ENCODE measurements at places on chromosomes 2 and 18.
A peak's percentile ranks its signal among the peaks of the same experiment; 100 is the strongest.

DNA sequence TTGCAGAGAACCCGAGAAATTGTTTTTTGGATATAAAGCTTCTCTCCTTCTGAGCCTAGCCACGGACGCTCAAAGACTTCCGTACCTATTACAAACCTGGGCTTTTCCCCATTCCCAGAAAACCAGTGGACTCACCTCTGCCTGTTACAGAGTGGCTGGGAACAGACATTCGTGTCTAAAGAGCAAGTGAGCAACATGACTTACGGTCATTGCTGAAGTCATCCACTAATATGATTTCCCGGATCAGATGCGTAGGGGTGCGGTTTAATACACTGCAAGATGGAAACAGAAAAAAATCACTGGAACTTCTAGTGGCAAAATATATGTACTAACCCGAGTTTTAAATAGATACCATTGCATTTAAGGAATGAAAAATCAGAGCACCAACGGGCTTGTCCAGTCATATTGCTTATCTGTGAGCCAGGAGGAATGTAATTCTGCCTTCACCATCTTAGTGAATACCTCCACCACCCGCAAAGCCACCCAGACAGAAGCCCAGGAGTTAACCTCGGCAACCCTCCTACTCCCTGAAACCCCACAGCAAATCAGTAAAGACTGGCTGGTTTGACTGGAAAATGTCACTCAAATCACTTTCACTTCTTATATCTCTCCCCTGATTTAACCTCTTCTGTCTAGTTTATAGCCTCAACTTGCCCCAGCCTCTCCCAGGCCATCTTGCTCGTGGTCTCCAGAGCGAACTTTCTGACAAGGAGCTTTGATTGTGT is 151.1 kb upstream of the CAPN13 start:
- no peak for DNase-seq

DNA sequence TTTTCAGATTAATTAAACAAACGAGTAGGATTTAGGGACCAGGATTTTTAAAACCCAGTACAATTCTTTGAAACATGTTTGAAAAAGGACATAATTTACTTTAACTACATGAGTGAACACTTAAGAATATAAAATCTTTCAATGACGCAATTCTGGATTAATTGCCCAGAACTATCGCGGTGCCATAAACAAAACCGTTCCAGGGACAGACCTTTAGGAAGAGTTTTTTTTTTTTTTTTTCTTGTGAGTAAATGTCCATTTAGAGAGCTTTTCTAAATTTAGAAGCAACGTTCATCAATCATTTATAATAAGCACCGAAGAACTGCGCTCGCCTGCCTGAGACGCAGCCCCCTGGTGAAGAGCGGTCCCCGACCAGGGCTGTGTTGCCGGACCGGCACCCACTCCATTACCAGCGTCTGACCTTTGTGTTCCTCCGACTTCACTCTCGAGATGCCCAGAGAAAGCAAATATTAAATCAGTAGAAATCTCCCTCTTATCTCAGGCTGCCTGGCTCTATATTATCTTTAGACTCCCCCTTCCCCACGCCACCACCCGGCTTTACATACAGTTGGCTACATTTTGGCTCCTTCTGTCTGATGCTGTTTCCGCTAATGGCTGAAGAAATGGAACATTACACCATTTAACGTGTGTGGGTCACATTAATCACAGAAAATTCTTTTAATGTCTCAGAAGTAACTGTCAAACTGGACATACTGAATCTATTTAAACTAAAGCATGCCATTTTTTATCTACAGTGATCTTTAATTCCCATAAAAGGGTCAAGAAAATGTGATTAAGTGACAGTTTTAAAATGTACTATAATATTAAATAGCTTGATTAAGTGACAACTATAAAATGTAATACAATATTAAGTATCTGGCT is 364.0 kb upstream of the MEIS1 start:
- no peak for DNase-seq

- DNase-seq: no peak
Observed at GRCh38 chr18:38427234-38427633, 861.6 kb upstream of the CELF4 start.

GRCh38 chr2:219672406-219672805 is 45.0 kb downstream of the SLC4A3 start:
- DNase-seq: no peak

- no peak for DNase-seq
Observed at GRCh38 chr2:102386867-102387541, 31.4 kb downstream of the IL18R1 start.

- DNase-seq: no peak
Observed at GRCh38 chr2:197453914-197454398, 604 bp downstream of the COQ10B start.

- no peak for DNase-seq
Observed at GRCh38 chr2:31097962-31098613, 40.2 kb downstream of the GALNT14 start.

DNA sequence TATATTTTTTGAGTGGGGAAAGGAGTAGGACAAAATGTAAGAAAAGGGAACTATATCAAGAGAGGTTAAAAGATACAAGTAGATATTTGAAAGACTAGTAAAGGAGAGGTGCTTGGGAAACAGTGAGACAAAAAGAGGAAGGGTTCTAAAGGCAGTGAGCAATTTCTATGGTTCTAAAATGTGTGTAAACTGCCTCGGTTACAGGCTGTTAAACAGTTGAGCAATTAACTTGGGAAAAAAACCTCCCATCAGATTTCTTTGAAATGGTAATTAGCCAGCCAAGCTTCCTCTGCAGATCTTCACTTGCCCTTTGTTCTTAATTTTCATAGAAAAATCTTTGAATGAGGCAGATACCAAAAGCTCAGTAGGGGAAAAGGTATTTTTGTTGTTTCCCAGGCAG is 238.7 kb upstream of the KCNH7 start:
- DNase-seq: no peak

DNA sequence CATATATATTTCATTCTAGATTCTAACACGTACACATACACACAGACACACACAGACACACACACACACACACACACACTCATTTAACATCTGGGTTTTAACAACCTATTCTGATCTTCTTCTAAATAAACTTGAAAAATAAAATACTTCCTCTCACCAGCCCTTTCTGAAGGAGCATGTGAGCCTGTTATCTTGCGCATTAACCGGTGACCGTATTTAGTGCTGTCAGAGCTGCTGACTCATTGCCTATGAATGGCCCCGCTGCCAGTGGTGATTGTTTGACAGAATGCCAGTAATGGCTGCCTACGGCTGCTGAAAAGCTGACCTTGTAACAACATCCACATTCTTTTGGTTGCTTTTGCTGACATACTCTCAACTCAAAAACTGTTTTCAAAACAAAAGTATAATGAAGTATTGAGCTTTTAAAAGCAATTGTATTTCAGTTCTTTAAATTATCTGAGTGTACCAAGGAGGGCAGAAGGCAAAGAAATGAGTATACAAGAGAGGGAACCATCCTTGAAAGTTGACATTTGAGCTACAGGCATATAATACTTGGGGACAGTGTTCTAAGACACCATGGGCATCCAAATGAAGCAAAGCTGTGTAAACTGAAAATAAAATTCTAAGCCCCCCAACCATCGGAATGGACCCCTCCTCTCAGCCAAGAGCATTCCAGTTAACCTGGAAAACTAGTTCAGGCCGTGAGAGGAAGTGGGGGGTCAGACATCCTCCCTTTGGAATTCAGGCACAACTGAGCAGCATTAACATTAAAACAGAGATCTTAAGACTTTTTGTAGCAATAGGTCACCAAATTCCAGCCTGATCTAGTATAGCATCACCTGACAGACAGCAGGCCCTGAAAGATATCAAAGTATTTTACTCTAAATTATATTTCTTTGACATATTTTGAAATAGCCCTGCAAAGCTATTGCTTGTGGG is 50.2 kb upstream of the DTNA start:
- DNase-seq: peak; percentile 70

- no peak for DNase-seq
Observed at GRCh38 chr2:99338029-99338585, 918 bp downstream of the EIF5B start.

GRCh38 chr2:168316073-168316440 is 68.7 kb upstream of the STK39 start:
- no peak for DNase-seq

- no peak for DNase-seq
Observed at GRCh38 chr2:88230911-88231310, 60.8 kb downstream of the THNSL2 start.

- DNase-seq: no peak
Observed at GRCh38 chr2:43778233-43778632, 4.4 kb downstream of the DYNC2LI1 start.

DNA sequence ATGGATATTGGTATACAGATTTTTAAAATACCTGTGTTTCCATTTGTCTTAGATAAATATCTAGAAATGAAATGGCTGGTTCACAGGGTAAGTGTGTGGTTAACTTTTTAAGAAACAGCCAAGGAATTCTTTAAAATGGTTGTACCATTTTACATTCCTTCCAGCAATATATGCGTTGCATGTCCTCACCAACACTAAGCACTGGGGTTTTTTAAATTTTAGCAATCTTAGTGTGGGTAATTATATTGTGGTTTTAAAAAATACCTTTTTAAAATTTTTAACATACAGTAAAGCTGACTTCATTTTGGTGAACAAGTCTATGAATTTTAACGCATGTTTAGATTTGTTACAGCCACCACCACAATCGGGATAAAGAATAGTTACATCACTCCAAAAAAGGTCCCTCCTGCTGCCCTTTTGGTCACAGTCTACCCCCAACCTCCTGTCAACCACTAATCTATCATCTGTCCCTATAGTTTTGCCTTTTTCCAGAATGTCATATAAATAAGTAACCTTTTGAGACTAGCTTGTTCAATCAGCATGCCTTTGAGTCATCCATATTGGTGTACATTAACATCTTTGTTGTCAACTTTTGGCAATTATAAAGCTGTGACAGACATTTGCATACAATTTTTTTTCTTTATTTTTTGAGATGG is 128.1 kb upstream of the MSTN start:
- no peak for DNase-seq

- DNase-seq: no peak
Observed at GRCh38 chr2:216375286-216375685, 3.0 kb upstream of the MARCHF4 start.

DNA sequence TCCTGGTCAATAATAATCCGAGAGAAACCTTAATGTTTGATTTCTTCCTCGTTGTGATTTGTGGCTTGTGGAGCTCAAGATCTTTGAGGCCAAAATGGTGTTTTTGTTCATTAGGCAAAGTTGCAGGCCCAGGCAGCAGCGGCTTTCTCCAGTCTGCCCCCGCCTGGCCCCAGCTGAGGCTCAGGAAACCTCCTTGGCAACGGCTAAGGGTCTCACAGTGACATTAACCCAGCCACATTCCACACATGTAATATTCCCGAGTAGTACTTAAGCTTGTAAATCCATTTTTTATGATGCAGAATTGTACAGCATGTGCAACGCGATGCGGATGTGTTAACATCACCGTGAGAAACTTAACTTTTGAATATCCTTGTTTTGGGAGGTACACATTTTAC is 200.1 kb downstream of the BCL11A start:
- DNase-seq: no peak

- no peak for DNase-seq
Observed at GRCh38 chr2:215430528-215431187, 5.2 kb downstream of the FN1 start.

- DNase-seq: no peak
Observed at GRCh38 chr2:90077948-90078347, 1386.5 kb downstream of the RPIA start.

GRCh38 chr2:76567478-76567877 is 856.8 kb upstream of the GCFC2 start:
- DNase-seq: no peak

DNA sequence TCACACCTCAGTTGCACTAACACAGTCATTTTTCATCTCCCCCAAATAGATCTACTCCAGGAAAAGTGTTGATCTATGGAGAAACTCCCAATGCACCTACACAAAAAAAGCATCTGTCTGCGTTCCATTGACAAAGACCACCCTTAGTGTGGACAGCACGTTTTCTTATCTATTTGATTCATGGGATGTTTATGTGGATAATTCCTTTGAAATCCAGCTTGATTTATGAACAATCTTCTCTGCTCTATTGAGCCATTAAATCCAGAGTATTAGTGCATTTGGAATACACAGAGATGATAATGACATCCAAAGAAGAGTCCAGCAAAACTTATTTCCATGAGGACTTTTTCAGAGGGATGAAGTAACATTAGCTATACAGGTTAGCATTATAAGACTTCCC is 1221.9 kb upstream of the NXPH2 start:
- DNase-seq: no peak
